ENCODE measurements at places on chromosomes 6 and 20.

- no peak for DNase-seq
Observed at GRCh38 chr20:62294516-62294915, 8.3 kb upstream of the ADRM1 start.

DNA sequence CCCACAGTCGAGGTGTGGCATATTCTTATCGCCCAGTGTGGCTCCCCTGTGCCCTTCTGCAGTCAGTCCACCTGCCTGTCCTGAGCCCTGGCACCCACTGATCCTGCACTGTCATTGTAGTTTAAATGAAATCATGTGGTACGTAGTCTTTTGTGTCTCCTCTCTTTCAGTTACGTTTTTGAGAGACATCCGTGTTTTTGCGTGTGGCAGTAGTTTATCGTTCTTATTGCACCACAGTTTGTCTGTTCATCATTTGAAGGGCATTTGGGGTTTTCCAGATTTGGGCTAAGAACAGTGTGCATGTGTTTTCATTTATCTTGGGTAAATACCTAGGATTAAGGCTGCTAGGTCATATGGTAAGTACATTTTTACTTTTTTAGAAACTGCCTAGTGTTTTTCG is 49.3 kb downstream of the SPATA2 start:
- no peak for DNase-seq

DNA sequence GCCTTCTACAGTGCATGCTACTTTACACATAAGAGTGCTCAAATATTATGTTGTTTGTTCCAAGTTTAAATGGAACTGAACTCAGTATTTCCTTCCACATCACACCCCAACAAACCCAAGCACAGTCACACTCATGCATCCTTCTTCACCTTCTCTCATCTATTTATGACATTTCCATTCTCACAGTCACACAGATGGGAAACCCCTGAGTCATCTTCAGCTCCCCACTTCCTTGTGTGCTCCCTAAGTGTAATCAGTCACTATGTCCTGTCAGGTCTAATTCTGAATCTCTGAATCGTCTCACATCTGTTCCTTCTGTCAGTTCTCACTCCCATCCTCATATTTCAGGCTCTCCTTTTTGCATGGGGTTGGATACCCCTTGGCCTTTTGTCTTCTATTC is 96.0 kb downstream of the RIMS1 start:
- no peak for DNase-seq

- no peak for DNase-seq
Observed at GRCh38 chr6:136524339-136524935, 25.8 kb downstream of the MAP7 start.

DNA sequence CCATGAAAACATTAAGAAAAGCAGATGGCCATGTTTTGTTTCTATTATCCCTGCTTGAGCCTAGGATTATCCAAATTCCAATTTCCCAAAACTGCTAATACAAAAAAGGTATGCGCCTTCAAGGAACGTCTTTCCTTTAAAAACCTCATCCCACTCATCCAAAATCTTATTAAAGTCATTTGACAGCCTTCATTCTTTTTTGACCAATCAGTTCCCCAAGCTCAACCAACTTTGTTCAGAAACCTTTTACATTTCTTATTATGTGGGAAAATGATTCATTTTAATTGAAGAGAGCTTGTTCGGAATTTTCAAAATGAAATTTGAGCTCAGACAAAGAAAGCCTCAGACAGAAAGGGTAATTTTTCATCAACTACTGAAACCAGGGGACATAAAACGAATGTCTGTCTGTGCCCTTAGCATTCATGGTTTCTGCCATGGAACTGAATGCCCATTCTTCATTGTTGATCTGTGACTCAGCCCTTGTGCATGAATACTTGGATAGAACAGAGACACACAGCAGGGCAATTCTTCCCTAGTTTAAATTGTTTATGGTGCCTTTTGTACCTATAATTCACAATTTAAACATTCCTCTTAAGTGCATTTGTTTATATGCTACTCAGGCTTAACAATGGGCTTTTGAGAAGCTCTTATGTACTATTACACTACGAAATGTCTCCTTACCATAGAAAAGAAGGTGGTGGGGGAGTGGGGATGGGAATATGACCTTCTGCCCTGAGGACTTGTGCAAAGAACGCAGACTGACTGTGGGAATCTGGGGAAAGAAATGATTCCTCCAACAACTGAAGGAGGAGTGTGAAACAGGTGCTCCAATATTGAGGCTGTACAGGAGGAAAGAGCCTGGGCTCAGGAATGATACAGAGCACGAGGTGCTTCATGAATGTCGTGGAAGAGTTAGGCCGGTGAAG is 49.8 kb upstream of the ERVFRD-1 start:
- no peak for DNase-seq

DNA sequence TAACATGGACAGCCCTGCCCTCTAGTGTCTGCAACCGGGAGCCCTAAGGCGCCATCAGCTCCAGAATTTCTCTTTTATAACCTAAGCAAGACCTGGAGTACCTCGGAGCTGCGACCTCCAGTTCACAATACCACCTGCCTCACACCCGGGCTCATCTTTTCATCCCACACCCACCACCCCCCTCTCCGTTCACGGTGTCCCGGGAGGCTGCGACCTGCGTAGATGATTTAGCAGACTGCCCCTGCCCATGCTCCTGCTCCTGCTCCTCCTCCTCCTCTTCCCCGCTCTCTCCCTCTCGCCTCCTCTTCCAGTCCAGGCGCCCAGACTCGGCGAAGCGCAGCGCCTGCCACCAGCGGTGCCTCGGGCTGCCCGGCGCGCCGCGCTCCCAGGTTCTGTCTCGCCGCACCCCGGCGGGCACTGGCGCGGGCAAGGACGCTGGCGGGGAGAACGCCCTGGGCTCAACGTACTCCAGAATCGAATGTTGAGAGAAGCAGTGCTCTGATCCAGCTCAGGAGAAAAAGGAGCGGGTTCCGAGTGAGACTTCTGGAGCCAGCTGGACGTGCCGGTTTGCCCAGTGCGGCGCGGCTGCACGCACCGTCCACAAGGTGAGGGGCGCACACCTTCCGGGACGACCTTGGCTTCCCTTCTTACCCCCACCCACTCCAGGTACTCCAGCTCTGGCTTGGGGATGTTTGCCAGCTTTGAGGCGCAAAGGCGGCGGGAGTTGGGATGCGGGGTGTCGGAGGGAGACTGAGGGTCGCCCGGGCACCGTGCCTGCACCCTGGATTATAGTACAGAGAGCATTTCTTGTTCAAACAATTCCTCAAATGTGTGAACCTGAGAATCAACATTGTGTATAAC is at the start of gene HTR1E:
Gene HTR1E (plus strand): TSS at position 310 of the 861 bp plus-strand sequence. CDS start 77,807 bp downstream, outside the sequence.
- peak; percentile 31 for DNase-seq

- DNase-seq, result no peak
Observed at GRCh38 chr6:155055729-155056128, 60.6 kb downstream of the TIAM2 start.

GRCh38 chr6:34859951-34860350 is 27.9 kb downstream of the TAF11 start:
- DNase-seq, result no peak

- no peak for DNase-seq
Observed at GRCh38 chr6:160054271-160054670, 67.3 kb upstream of the SLC22A1 start.

DNA sequence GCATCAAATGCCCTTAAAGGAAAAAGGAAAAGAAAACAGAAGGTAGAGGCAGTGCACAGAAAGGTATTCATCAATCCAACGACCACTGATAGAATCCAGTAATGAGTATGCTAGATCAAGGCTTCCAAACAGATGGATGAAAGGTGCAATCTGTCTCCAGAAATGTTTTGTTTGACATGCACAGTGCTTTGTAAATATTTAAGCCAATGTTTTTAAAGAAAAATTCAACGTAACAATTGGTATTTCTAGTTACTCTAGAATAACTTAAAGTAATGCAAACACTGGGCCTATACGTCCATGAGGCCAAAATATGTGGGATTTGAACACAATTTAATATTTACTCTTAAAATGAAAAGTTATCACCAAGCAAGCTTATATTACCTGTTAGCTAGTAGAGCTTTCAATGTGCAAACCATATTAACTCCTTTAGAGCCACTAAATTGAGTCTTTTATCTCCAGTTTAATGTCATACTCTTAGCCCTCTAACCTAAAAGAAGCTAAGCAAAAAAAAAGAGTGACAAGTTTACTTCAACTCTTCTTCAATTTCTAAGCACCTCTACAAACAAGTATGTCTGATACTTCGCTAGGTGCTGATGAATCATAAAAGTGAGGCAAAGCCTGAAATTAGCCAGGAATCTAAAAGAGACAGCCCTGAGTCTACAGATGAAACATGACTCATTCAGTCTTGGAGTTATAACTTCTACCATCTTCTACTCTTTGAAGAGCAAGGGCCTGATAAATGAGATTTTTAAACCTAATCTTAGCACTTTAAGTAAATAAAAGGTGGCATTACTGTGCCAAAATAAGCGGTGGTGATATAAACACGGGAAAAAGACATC is 169.8 kb downstream of the PTPRK start:
- no peak for DNase-seq

DNA sequence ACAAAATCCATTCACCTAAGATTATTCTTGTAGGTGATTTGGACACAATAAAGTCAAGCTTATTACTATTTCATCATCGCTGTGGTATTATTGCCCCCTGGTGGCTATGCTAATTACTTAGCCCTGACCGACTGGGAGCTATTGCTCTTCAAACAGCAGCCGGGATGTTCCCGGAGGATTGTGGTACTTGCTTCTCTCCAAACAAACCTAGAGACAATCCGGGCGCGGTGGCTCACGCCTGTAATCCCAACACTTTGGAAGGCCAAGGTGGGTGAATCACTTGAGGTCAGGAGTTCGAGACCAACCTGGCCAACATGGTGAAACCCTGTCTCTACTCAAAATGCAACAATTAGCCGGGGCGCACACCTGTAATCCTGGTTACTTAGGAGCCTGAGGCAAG is 15.4 kb upstream of the STMND1 start:
- DNase-seq, result peak; percentile 42

DNA sequence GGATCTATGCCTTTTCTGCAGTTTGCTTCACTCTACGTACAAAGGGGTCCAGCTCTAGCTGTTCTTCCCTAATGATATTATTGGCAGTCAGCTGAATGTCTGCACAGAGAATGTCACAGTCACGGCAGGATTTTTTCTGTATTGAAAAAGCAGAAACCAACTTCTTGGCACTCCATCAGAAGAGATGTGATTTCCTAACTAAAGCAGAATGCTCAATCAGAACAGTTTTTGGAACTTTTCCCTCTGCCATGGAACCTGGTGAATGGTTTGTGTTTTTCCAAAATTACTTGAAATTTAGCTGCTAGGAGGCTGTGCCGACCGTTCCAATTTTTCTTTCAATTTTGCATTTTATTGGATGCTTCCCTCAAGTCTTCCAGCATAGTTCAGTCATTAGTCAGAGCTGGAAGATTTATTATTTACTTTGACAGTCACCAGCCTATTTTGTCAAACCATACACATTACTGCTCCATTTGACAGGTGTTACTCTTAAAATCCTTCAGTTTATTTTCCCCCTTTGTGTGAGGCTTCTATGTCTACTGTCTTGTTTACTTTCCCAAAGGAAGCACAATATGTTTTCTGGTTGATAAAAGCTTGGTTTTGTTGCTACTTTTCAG is 259.6 kb upstream of the EPHA7 start:
- no peak for DNase-seq

- no peak for DNase-seq
Observed at GRCh38 chr6:126145351-126145750, 159.0 kb downstream of the TRMT11 start.
